ENCODE measurements at places on chromosomes 3 and 15.
A peak's percentile ranks its signal among the peaks of the same experiment; 100 is the strongest.

DNA sequence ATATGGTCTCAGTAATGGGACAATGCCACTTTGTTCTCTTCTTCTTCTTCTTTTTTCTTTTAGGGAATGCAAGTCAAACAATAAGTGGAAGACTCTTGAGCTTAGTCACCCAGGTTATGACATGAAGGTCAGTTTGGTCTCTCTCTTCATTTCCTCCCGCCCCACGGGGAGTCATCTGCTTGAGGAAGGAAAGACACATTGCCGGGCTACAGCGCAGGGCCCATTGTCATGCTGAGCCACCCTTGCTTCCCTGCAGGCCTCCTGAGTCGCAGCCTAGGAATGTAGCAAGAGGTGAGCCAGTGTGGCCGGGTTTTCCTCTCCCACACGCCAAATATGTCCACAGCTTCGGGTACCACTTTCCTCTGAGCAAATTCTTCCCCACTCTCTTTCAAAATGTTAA is 47.6 kb downstream of the RAP2B start:
- no peak for DNase-seq

- DNase-seq: no peak
These were observed 1126.8 kb downstream of the SI start for GRCh38 chr3:163951397-163951987.

GRCh38 chr3:72475258-72476138 is 372.7 kb downstream of the SHQ1 start:
- DNase-seq: no peak

DNA sequence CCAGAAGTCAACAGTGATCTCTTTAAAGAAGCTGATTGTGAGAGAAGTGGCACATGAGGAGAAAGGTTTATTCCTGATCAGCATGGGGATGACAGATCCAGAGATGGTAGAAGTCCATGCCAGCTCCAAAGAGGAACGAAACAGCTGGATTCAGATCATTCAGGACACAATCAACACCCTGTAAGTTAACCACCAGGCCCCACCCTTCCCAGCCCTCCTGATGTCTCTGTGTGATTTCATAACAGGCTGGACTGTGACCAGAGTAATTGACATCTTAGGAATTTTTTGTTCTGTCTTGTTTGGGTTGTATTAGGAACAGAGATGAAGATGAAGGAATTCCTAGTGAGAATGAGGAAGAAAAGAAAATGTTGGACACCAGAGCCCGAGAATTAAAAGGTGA is 67.7 kb downstream of the KLHL25 start:
- no peak for DNase-seq

- DNase-seq: no peak
These were observed 14.9 kb upstream of the GRM2 start for GRCh38 chr3:51691949-51692348.

- no peak for DNase-seq
These were observed 353.6 kb downstream of the ULK4 start for GRCh38 chr3:41608347-41608746.

DNA sequence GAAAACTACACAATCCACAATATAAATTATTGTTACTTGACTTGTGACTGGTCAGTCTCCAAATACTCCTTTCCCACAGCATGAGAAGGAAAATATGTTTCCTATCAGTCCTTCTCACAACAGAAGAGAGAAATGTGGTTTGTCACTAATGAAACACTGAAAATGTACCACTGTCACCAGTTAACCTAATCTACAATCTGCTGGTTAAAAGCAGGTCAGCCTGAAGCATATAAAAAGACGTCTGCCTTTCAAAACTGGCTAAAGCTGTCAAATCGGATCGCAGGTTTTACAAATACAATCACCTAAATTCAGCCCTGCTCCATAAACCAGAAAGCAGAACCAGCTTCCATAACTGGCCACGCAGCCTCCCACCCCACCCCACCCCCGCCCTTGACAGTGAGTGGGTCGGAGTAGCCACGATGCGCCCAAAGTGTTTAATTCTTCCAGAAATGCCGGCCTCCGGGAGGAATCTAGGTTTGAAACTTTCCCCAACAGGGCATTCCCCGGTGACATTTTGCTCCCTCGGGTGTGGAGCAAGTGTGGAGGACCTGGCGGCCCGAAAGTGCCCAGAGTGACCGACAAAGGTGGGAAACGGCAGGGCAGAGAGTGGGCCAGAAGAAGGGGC is 682 bp downstream of the ETFA start:
- DNase-seq: peak; percentile 28

GRCh38 chr3:71991046-71991445 is 206.1 kb upstream of the PROK2 start:
- no peak for DNase-seq

DNA sequence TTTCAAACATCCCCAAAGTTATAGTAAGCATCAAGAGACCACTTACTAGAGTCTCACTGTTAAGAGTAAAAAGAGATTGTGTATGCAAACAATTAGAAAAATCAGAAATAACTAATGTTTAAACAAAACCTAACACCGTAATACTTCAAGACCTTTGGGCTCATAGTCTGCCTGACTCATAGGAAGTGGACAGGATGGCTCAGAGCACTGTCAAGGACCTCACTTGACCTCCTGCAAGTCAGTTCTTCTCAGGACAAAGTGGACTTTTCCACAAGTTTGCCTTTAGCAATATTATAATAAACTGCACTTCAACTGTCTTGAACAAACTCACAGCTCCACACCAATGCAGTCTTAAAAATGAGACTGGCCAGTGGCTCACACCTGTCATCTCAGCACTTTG is 34.8 kb downstream of the IL12A start:
- DNase-seq: no peak

DNA sequence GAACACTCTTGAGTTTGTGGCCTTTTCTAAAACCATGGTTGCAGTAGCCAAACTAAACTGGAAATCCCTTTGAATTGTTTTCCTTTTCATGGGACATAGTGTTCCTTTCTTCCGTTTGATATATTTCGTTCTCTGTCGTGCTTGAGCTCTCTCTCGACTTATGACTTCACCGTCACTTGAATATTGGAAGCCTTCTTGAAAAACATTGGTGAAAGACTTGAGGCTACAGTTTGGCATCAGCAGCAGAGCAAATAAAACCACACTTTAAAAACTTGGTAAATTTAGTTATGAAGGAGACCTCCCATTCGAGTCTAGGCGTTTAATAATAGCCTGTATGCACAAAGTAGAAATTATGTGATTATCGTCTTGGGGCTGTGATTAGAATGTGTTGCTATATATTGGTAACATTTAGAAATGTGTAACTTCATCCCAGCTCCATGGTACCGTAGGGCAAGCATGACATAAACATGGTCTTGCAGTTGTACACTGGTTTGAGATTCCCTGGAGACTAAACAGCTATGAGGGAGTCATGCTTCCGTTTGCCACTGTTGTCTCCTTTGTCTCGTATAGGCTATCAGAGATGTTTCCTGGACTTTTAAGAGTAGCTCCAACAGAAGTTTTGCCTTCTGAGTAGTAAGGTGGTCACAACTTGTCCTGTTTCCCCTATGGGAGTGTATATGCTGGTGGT is 122.3 kb downstream of the PTPRG start:
- no peak for DNase-seq

- no peak for DNase-seq
These were observed 24.7 kb downstream of the CPN2 start for GRCh38 chr3:194326192-194326967.

GRCh38 chr3:49750056-49750455 is 26.3 kb upstream of the GMPPB start:
- no peak for DNase-seq

GRCh38 chr15:98855067-98855814 is 152.4 kb downstream of the PGPEP1L start:
- DNase-seq: no peak

GRCh38 chr15:32096916-32097617 is 66.8 kb downstream of the CHRNA7 start:
- peak; percentile 78 for DNase-seq

GRCh38 chr15:66187271-66187670 is 66.3 kb downstream of the MEGF11 start:
- DNase-seq: no peak

DNA sequence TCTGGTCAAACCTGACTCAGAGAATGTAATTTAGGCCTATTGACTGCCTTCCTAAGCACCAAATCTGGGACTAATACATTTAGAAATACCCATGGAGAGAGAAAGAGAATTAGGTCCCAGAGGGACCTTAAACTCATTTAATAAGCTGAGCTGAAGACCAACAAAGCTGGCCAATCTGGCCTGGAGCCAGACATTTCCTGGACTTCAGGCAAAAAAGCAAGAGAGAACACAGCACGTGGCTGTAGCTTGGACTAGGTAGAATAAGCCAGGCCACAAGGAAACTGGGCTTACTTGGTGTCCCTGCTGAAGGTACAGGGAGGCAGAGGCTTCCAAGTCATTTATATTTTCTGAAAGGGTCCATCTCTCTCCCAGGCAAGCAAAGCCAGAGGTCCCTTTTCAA is 88.1 kb downstream of the RTP4 start:
- DNase-seq: peak; percentile 24

GRCh38 chr3:133548090-133548489 is 25.4 kb upstream of the CDV3 start:
- no peak for DNase-seq

DNA sequence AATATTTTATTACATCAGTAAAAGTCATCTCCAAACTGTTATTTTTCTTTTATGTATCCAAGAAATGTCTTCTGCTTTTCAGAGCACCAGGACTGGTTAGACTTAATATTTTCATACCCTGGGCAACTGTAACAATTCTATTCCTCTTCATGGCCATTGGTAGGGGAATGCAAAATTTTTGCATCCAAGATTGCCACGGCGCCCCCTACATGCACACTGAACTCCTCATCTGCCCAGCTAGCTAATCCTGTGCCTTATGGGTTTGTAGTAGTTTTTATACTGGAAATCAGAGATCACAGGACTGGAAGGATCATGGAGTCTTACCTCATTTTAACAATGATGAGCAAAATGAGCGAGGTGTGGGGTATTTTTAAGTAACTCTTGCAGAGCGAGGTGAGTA is 74.2 kb downstream of the CRTC3 start:
- peak; percentile 36 for DNase-seq

DNA sequence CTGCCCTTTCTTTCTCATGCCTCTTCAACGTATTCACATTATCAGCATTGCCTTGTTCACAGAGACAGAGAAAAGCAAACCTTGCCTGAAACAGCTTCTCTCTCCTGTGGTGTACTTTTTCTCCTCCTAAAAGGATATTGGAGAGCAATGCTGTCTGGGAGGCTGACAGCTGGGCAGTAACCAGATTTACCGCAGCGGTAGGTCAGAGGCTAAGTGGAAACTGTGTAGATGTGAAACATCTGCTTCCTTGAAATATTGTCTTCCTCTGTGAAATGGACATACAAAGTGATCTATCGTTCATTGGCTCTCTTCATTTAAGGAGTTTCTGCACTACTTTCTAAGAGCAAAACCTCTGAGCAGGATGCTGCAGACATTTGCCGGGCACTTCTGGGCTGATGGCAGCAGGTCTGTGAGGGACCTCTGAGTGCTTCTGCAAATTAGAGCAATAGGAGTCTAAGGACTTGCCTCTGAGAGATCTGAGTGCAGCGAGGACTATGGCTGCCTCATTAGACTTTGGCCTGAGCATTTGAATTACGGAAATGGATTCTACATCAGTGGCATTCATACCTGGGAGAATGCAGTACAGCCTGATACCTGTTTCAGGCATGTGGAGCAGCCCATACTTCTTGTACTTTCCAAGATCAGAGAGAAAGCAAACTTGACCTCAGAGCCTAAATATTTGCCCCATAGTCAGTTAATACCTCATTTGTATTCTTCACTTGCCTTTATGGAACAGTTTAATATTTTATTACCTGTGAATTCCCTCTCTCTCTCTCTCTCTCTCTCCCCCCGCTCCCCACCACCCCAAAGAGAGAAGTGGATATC is 260.5 kb upstream of the TPRG1 start:
- DNase-seq: no peak

- no peak for DNase-seq
These were observed 453.9 kb upstream of the PROK2 start for GRCh38 chr3:72238801-72239200.

GRCh38 chr15:75232252-75232813 is 25.8 kb upstream of the GOLGA6C start:
- no peak for DNase-seq

DNA sequence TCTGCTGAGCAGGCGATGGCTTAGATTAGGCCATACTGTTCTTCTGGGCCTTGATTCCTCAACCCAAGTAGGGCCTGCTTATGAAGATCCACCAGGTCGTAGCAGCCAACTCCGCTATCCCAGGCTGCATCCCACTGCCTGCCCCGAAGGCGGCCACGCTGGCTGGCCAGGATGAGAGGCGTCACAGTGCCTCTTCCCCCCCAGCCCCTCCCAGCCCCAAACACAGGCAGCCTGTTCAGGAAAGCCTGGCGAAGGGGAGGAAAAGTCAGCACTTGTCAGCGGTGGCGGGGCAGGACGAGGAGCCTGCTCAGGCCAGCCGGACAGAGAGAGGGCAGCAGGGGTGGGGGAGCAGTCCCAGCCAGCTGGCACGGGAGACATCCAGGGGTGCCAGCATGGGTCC is 11.2 kb downstream of the PTH1R start:
- DNase-seq: no peak

GRCh38 chr3:41248525-41248924 is 49.2 kb downstream of the CTNNB1 start:
- no peak for DNase-seq

DNA sequence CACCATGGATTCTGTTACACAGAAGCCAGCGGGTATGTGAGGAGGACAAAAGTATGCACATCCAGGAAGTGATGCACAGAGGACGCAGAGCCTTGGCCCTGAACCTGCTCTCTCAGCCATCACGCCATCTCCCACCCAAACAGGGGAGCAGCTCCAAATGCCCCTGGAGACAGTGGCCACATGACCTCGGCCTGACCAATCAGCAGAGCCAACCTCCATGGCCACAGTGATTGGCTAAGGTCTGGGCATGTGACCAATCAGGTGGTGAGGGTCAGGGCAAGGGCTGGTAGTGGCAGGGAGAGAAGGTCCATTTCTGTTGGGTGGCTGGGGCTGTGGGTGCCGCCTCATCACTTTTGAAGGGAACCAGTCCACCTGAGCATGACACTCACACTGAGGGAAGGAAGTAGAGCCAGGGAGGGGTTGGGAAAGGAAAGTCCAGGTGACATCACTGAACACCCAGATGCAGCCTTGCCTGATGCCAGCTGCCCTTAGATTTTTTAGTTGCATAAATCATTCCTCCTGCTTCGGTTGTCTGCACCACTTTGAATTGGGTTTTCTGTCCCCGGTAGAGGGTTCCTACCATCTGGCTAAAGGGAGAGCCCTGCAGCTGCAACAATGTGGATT is 70.3 kb upstream of the IQSEC1 start:
- no peak for DNase-seq

DNA sequence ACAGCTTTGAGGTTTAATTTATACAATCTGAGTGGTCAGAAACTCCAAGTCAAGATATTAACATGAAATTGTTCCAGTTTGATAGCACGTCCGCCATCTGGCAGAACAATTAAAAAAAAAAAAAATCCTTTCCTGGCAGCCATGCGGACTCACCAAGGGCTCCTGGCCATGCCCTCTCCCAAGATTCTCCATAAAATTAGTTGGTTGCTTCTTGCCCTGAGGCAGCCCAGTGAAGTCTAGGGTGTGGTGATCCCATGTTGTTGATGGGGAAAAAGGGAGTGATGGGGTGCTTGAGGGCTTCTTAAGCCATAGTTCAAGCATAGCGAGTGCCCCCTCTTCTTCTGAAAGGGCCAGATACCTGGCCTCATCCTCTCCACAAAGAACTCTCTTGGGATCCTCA is 81.7 kb upstream of the CCNL1 start:
- no peak for DNase-seq

- DNase-seq: no peak
These were observed 34.8 kb downstream of the LINGO1 start for GRCh38 chr15:77597804-77598453.

- no peak for DNase-seq
These were observed 9.0 kb downstream of the SSUH2 start for GRCh38 chr3:8635631-8636030.

Data from BE2C (cell line).